ENCODE measurements at places on chromosomes 13 and 19.

GRCh38 chr19:29842471-29843179, 30.8 kb downstream of the CCNE1 start:
- no peak for DNase-seq

- DNase-seq: no peak
Measured at GRCh38 chr19:19434483-19435045, 29.1 kb downstream of the GATAD2A start.

DNA sequence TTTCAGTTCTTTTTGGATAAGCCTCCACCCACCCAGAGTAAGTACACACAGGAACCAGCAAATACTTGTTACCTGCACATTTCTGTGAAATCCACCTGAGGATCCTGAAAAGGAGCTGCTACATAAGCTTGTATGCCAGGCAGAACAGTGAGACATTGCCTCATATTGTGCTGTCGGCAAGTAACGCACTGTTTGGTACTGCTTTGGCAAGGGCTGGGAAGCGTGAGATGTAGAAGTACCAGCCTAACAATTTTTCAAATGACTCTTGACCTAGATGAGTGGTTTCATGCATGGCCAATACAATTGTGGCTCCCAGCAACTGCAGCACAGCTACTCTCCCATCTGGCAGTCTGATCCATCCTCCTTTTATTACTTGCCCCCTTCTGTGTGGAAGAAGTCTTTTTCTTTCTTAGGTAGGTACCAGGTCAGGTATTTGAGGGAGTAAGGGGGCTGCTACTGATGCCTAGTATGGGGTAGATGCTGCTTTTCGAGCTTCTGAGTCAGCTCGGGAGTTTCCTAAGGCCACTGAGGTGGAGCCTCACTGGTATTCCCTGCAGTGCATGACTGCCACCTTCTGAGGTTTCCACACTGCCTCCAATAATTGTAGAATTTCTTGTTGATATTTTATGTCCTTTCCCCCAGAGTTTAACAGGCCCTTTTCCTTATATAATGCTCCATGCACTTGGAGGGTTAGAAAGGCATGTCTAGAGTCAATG, 52.2 kb downstream of the ZNF737 start:
- DNase-seq: no peak

DNA sequence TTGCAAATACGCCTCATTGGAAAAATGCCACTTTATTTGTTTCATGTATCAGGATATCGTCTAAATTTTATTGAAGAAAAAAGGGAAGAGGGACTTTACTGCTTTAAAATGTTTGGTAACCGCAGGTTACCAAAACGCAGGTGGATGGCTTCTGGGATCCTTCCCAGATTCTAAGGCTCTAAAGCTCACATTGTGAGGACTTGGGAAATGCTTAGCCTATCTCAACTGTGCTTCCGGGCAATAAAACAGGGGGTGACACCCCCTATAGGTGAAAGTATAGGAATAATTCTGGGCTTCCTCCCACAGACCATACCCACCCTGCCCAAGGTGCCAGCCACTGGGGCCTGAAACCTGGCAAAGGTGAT, 73.2 kb upstream of the IPO5 start:
- no peak for DNase-seq

GRCh38 chr13:40168425-40169166, 497.8 kb downstream of the FOXO1 start:
- no peak for DNase-seq
